ENCODE measurements at places on chromosomes 12 and 14.

GRCh38 chr14:31942166-31942841 lies 134.8 kb upstream of the ARHGAP5 start:
- DNase-seq, result no peak

DNA sequence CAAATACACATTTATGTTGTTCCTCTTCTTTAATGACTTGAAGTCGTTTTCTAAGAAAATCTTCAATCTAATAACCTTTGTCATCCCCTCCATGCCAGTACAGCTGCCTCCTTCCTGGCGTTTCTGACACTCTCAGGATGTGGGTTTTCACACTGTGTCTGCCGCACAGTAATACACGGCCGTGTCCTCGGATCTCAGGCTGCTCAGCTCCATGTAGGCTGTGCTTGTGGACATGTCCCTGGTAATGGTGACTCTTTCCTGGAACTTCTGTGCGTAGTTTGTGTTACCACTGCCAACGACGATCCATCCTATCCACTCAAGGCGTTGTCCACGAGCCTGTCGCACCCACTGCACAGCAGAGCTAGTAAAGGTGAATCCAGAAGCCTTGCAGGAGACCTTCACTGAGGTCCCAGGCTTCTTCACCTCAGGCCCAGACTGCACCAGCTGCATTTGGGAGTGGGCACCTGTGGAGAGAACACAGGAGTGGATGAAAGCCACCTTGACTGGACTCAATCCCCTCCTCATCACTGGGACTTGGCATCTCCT lies 1095.9 kb downstream of the TMEM121 start:
- no peak for DNase-seq

- no peak for DNase-seq
Observed at GRCh38 chr12:65956056-65956738, 131.9 kb downstream of the HMGA2 start.

GRCh38 chr12:62032870-62033269 lies 227.3 kb upstream of the USP15 start:
- DNase-seq, result no peak

Data from NCI-H2081 (cell line).